ENCODE measurements at places on chromosomes 2 and 18.

DNA sequence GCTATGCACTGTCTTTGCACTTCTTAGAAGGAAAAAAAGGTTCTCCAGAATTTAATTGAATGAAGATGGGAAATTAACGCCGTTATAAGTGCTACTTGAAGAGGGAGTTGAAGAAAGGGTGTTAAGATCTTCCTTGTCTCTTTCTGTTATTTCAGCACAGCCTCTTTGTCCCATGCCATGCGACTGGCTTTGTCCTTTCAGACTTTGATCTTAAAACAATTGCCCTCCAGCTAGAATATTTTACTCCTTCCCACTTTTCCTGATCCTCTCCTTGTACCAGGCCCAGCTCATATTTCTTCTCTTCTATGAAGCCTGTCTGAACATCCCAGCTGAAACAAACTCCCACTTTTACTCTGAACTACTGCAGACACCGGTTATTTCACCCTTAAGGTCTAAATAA lies 51.4 kb downstream of the RAB27B start:
- DNase-seq = no peak

DNA sequence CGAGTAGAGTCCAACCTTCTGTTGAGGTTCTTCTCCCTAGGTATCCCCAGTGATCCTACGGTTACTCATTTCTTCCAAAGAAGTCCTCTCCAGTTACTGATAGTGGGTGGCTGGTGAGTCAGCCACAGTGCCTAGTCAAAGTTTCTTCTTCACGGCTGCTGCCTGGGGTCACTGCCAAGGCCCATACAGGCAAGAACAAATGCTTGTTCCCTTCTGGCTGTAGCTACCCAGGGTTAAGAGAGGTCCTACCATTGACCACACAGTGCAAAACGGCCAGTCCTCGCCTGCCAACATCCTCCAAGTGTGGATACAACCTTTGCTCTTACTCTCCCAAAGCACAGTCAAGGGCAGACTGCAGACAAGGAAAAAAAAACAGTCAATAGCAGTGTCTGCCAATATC lies 2.9 kb upstream of the PTPN4 start:
- no peak for DNase-seq

- DNase-seq = no peak
Observed at GRCh38 chr2:9279426-9279825, 72.8 kb downstream of the ASAP2 start.

DNA sequence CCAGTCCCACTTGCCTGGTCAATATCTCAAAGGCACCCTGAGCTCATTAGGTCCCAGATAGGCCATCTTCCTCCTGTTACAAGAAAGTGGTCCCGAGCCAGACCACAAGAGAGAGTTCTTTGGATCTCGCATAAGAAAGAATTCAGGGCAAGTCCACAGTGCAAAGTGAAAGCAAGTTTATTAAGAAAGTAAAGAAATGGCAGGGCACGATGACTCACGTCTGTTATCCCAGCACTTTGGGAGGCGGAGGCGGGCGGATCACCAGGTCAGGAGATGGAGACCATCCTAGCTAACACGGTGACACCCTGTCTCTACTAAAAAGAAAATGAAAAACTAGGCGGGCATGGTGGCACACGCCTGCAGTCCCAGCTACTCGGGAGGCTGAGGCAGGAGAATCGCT lies 10.8 kb upstream of the SMAD7 start:
- no peak for DNase-seq

GRCh38 chr2:173903601-173904394 lies 61.4 kb downstream of the SP3 start:
- DNase-seq = no peak

- DNase-seq = no peak
Observed at GRCh38 chr2:70707706-70708105, 60.3 kb downstream of the ADD2 start.

DNA sequence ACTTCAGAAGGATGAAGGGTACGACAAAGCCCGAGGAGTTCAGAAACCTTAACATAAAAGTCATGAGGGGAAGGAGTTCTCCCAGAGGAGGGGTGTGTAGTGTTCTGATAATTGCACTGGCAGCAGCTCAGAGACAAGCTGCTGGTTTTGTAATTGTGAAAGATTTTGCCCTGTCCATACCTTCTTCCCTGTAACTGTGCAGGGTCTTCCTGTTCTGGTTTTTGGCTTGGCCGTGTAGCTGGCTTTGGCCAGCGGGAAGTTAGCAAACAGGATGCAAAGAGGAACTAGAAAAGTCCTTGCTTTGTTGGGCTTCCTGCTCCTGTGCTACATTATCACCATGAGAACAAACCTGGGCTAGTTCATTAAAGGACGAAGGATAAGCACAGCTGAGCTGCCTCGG lies 160.8 kb downstream of the LPIN1 start:
- DNase-seq = no peak

DNA sequence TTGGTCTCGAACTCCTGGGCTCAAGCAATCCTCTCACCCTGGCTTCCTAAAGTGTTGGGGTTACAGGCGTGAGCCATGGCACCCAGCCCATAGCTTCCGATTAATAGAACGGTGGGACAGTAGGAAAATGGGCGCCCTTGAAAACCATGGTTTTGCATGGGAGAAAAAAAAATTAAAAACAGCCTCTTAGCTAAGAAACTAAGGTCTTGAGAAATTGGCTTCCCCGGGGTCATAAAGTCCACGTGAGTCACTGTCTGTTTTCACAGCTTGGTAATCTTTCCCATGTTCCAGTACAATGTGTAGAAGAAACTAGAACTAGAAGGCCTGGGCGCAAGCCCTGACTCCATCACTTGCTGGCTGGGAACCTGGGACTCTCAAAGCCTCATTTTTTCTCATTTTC lies 20.7 kb downstream of the B3GNT2 start:
- DNase-seq = no peak

GRCh38 chr18:55780586-55781071 lies 192.6 kb upstream of the TCF4 start:
- DNase-seq = no peak

Measured in activated CD4-positive, alpha-beta T cell treated with anti-CD3 and anti-CD28 coated beads, Interleukin-2, amount 50 U/mL, for 1 hour (primary cell).